Activated naive CD8-positive, alpha-beta T cell treated with anti-CD3 and anti-CD28 coated beads, Interleukin-2, amount 10 ng/mL, durations not matched to agents 7 days and 5 days (primary cell): ENCODE measurements at places on chromosomes 3 and 15.

DNA sequence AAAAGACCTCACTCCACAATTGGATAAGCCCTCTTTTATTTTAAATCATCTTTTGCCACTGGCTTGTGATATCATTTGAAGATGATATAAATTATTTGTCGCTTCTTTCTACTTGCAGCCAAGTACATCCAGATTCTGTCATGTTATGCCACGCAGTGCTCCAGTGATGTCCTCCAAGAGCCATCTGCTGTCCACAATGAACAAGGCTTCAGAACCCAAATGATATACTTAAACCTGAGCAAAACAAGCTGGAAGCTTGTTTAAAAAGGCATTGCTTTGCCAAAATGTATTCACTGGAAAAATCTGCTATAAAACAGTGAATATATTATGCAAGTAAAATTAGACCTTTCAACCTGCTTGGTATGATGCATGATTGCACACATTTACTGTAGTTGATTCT, 58.8 kb upstream of the ARL6 start:
- H3K4me3 ChIP-seq = no peak overlapping the region
- no peaks in the 10 kb centered on the region for H3K36me3 ChIP-seq
- no peak for DNase-seq

DNA sequence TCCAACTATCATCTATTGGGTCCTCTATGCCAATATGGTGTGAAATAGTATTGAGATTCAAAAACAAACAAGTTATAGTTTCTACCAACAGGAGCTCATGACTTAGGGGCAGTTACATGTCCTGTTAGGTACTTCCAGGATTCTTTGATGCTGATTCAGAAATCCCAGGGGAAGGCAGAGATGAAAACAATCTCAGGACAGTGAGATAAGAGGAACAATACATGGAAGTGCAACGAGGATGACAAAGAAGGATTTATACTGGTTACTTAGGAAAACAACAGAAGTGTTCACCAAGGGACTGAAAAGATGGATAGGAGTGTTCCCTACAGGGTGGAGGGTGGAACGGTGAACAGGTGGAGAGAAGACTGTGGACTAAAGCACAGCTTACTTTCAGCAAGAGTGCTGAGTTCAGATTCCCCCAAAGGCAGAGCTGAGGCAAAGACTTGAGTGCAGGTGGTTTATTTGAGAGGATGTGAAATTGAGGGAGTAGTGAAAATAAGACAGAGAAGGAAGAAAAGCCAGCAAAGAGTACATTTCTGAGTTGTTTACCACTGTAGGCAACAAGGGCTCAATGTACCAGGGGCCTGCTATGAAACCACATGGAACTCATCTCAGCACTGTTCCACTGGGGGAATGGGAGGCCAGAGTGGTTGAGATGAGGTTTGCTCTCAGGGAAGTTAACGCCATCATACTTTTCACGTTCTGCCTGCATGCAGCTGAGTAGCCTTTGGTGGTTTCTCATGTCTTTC, 68.1 kb downstream of the TRIM69 start:
- no peak overlapping the region for H3K4me3 ChIP-seq
- DNase-seq = no peak
- H3K27ac ChIP-seq = no peak overlapping the region
- H3K36me3 ChIP-seq = no peaks in the 10 kb centered on the region
- H3K27me3 ChIP-seq = peaks cover 21% of the 10 kb centered on the region

DNA sequence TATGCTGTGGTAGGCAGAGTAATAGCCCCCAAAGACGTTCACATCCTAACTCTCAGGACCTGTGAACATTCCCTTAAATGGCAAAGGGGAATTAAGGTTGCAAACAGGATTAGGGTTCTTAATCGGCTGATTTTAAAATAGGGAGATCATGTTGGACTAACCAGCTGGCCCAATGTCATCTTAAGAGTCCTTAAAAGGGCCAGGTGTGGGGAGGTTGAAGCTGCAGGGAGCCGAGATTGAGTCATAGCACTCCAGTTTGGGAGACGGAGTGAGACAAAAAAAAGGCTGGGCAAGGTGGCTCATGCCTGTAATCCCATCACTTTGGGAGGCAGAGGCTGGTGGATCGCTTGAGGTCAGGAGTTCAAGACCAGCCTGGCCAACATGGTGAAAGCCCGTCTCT, 1.6 kb upstream of the FLNB start:
- H3K4me1 ChIP-seq = peaks cover 10% of the 10 kb centered on the region
- no peak overlapping the region for H3K27ac ChIP-seq
- H3K4me3 ChIP-seq = no peak overlapping the region

GRCh38 chr3:172777901-172778300, 27.4 kb downstream of the ECT2 start:
- no peak for DNase-seq
- no peak overlapping the region for H3K27ac ChIP-seq
- H3K4me1 ChIP-seq = peaks cover 4% of the 10 kb centered on the region

GRCh38 chr3:138769616-138770015, 65.1 kb downstream of the PIK3CB start:
- H3K36me3 ChIP-seq = peaks cover 13% of the 10 kb centered on the region
- H3K4me1 ChIP-seq = peaks cover 6% of the 10 kb centered on the region
- no peak overlapping the region for H3K4me3 ChIP-seq
- H3K27me3 ChIP-seq = no peaks in the 10 kb centered on the region
- DNase-seq = no peak
- H3K27ac ChIP-seq = no peak overlapping the region

- no peaks in the 10 kb centered on the region for H3K27me3 ChIP-seq
- H3K27ac ChIP-seq = peak overlapping the region; percentile 96
Observed at GRCh38 chr3:4834403-4834866, 144.8 kb upstream of the BHLHE40 start.

DNA sequence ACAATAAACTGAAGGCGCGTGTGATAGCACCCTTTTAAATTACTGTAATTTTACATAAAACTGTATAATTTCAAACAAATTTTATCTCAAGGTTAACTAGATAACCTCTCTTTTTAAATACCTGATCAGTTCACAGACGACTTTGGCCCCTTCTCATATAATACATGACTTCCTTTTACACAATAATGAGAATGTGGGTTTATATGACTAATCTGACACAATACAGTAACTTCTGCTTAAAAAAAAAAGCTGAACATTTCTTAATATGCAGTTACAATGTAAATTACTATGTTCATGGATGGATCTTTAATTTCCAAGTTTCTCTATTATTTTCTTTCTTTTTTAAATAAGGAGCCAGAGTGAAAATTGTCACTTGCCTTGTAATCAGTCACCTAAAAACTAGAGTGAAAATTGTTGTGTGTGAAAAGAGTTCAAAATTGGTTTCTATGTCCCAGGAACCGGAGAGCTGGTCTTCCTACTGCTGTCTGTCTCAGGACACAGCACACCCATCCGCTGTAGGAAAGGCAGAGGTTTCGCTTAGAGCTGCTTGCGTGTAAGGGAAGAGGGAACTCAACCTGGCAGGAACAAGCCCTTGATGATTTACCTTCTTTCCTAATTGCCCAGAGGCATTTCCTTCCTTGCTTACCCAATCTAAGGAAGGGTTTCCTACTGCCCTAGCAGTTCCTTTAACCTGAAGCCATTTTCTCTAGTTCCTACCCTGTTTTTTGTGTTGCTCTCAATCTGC, 33.3 kb downstream of the PLD1 start:
- no peak overlapping the region for H3K4me3 ChIP-seq
- H3K27ac ChIP-seq = no peak overlapping the region
- DNase-seq = no peak
- H3K4me1 ChIP-seq = no peaks in the 10 kb centered on the region

- H3K36me3 ChIP-seq = peaks cover 8% of the 10 kb centered on the region
- no peaks in the 10 kb centered on the region for H3K27me3 ChIP-seq
- no peak overlapping the region for H3K27ac ChIP-seq
- no peak for DNase-seq
- H3K4me3 ChIP-seq = no peak overlapping the region
- H3K4me1 ChIP-seq = peaks cover 9% of the 10 kb centered on the region
Observed at GRCh38 chr3:108403198-108403597, 106.8 kb downstream of the HHLA2 start.

DNA sequence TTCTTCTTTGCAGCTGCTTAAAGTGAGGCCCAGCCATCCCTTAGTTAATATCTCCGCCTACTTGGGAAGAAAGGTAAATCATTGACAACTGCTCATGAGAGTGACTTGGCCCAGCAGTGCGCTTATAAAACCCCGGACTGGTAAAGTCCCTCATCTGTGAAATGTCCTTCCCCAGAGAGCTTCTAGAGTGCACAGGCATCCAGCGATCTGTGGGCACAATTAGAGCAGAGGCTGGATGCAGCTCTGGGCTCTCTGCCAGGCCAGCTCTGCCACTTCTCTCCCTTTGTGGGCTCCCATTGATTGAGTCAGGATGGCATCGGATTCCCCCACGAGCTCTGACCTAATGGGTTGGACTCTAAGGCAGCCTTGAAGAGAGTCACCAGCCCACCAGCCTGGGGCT, 219.0 kb upstream of the LINGO1 start:
- no peak for DNase-seq
- peaks cover 32% of the 10 kb centered on the region for H3K27me3 ChIP-seq
- H3K27ac ChIP-seq = no peak overlapping the region
- no peaks in the 10 kb centered on the region for H3K4me1 ChIP-seq

DNA sequence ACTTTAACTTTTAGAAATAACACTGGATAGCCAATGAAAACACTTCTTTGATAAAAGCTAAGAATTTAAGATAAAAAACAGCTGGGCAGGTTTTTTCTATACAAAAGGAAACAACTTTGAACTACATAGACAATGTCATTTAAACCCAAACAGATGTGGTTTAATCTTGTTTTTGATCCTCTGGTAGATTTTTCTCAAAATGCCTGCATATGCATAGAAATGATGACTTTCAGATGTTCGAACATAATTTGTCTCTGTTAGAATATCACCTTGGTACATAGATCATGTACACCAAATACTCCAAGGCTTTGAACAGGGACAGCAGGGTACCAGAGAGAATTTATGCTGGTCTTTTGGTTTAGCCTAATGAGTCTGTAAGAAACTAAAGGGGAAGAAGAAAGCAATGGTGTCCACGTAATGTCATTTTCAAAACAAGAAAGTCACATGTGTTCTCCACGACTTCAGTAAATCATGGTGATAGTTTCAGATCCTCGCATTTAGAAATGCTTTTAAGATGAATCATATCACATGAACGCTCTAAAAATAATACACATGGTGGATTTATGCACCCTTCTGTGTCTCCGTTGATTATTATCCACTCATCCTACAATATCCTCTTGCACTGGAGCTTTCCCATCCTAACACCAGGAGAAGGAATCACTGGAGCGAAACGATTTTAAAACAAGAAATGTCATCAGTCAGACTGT, 160.1 kb upstream of the PDZRN3 start:
- no peaks in the 10 kb centered on the region for H3K4me1 ChIP-seq
- DNase-seq = no peak
- no peaks in the 10 kb centered on the region for H3K27me3 ChIP-seq
- no peak overlapping the region for H3K27ac ChIP-seq

- no peaks in the 10 kb centered on the region for H3K27me3 ChIP-seq
- H3K27ac ChIP-seq = no peak overlapping the region
- DNase-seq = no peak
- H3K36me3 ChIP-seq = no peaks in the 10 kb centered on the region
Observed at GRCh38 chr3:73601011-73601410, 23.7 kb downstream of the PDZRN3 start.

GRCh38 chr3:33430061-33430460, 10.1 kb downstream of the UBP1 start:
- no peak overlapping the region for H3K27ac ChIP-seq
- no peak overlapping the region for H3K4me3 ChIP-seq
- no peak for DNase-seq
- H3K4me1 ChIP-seq = peaks cover 36% of the 10 kb centered on the region
- H3K27me3 ChIP-seq = no peaks in the 10 kb centered on the region

GRCh38 chr3:13044496-13045240, 28.6 kb downstream of the IQSEC1 start:
- H3K27me3 ChIP-seq = no peaks in the 10 kb centered on the region
- no peak for DNase-seq
- no peak overlapping the region for H3K27ac ChIP-seq
- peaks cover 2% of the 10 kb centered on the region for H3K36me3 ChIP-seq
- H3K4me3 ChIP-seq = no peak overlapping the region

DNA sequence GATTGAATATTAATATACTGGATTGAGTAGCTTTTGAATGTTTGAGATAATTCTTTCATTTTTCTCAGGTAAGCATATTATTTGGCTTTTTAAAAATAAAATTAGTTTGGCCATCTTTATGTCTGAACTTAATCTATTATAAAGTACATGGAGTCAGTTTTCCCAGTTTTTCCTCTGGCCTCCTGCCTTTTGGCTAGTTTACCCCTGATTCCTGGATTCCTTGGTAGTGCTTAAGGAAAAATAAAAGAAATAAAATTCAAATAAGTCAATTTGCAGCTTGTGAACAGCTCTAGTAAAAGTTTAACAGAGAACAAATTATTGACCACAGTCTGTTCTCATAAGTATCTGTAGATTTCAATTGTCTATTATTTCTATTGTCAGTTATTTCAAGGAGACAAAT, 89.4 kb downstream of the COL6A6 start:
- no peaks in the 10 kb centered on the region for H3K27me3 ChIP-seq
- H3K4me3 ChIP-seq = no peak overlapping the region
- H3K4me1 ChIP-seq = no peaks in the 10 kb centered on the region
- no peak overlapping the region for H3K27ac ChIP-seq
- no peak for DNase-seq
- no peaks in the 10 kb centered on the region for H3K36me3 ChIP-seq

- H3K27ac ChIP-seq = no peak overlapping the region
- H3K4me3 ChIP-seq = no peak overlapping the region
- peaks cover 22% of the 10 kb centered on the region for H3K27me3 ChIP-seq
- H3K4me1 ChIP-seq = no peaks in the 10 kb centered on the region
- DNase-seq = no peak
Observed at GRCh38 chr15:61444585-61444984, 215.5 kb upstream of the RORA start.

DNA sequence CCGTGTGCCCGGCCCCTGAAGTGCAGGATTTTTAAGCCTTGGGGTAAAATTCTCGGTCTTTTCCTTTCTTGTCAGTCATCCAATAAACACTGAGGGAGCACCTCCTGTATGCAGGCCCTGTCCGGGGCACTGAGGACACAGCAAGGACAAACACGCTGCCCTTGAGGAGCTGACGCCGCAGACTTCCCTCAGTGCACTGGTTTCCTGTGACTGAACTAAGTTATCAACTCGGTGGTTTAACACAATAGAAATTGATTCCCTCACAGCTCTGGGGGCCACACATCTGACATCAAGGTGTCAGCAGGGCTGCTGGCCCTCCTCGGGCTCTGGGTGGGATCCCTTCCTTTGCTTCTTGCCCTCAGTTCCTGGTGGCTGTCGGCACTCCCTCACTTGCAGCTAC, 65.1 kb downstream of the ZNF445 start:
- no peak overlapping the region for H3K27ac ChIP-seq
- H3K4me1 ChIP-seq = no peaks in the 10 kb centered on the region
- peaks cover 2% of the 10 kb centered on the region for H3K36me3 ChIP-seq
- no peak for DNase-seq

- no peak for DNase-seq
- no peak overlapping the region for H3K27ac ChIP-seq
- peaks cover 12% of the 10 kb centered on the region for H3K36me3 ChIP-seq
- peaks cover 19% of the 10 kb centered on the region for H3K4me1 ChIP-seq
Observed at GRCh38 chr3:5160940-5161858, 26.3 kb upstream of the EDEM1 start.

DNA sequence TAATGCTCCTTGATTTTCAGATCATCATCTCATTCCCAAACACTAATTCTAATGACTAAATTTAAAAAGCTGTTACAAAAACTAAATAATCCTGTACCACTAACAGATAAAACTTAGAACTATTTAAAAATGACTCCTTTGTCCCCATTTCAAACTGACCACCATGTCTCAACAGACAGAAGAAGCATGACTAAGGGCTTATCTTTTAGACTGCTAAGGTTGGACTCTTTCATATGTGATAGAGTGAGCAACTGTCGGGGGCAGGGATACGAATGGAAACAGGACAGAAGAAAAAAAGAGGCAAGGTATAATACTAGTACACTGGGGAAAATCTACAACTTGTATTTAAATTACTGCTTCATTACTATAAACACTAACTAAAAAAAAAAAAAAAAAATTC, 23.3 kb downstream of the SNX4 start:
- H3K27ac ChIP-seq = no peak overlapping the region
- no peak overlapping the region for H3K4me3 ChIP-seq
- no peaks in the 10 kb centered on the region for H3K27me3 ChIP-seq
- H3K4me1 ChIP-seq = no peaks in the 10 kb centered on the region
- peaks cover 17% of the 10 kb centered on the region for H3K36me3 ChIP-seq
